Activated CD8-positive, alpha-beta memory T cell treated with anti-CD3 and anti-CD28 coated beads, Interleukin-2, amount 10 ng/mL, durations not matched to agents 7 days and 5 days (primary cell): ENCODE measurements at places on chromosomes 4 and X.

DNA sequence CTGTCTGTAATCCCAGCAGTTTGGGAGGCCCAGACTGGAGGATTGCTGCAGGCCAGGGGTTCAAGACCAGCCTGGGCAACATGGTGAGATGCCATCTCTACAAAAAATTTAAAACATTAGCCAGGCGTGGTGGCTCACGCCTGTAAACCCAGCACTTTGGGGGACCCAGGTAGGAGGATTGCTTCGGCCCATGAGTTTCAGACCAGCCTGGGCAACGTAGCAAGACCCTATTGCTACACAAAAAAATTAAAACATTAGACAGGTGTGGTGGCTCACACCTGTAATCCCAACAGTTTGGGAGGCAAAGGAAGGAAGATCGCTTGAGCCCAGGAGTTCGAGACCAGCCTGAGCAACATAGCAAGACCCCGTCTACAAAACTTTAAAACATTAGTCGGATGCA, 1.3 kb downstream of the DHRSX start:
- no peak for DNase-seq

DNA sequence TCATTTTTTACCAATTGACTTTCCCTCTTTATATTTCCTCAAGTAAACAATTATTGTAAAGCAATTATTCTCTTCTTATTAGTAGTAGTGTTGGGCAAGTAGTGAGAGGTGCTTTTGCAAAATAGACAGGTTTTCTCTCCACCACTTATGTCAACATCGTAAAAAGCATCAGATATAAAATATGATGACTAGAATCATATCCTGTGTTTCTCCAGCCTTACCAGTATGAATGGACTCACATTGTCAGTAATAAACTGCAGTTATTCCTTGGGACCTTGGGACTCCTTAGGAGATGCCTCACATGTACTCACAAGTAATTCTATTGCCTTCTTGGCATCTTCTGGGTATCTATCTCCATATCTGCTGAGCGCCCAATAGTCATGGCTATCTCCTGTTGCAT, 40.4 kb upstream of the BRS3 start:
- no peak for DNase-seq

- DNase-seq = no peak
Observed at GRCh38 chr4:55184600-55185523, 59.5 kb upstream of the KDR start.

DNA sequence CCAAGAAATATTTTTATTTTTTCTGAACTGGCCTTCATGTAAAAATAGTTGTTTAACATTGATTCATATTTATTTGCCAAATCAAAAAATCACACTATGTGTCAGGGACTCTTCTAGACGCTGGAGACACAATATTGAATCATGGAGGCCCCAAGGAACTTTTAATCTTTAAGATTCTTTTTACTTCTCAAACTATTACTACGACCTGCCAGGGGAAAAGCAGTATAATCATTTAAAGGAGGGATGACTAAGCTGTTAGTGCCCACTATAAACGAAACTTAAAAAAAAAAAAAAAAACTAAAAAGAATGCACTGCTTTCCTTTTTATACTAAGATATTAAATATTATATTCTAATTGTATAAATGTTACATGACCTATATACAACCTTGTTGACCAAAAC, 84.7 kb downstream of the PPA2 start:
- no peak for DNase-seq

DNA sequence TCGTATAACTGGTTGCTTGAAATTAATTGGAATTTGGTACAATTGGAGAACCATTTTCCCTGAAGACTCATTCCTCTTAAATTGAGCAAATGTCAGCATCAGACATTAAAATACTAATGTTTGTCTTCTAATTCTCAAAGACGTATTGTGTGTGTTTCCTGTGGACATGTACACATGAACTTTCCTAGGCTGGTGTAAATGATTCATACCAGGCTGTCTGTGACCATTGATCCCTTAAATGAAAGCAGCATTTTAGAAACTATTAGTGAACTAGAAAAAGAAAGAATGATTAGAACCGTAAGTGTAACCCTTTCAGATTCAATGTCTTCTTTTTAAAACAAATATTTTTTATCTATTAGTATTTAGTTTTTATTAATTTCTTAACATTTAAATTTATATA, 332.9 kb downstream of the PPP3CA start:
- DNase-seq = no peak
